ENCODE measurements at places on chromosomes 7 and 10.

DNA sequence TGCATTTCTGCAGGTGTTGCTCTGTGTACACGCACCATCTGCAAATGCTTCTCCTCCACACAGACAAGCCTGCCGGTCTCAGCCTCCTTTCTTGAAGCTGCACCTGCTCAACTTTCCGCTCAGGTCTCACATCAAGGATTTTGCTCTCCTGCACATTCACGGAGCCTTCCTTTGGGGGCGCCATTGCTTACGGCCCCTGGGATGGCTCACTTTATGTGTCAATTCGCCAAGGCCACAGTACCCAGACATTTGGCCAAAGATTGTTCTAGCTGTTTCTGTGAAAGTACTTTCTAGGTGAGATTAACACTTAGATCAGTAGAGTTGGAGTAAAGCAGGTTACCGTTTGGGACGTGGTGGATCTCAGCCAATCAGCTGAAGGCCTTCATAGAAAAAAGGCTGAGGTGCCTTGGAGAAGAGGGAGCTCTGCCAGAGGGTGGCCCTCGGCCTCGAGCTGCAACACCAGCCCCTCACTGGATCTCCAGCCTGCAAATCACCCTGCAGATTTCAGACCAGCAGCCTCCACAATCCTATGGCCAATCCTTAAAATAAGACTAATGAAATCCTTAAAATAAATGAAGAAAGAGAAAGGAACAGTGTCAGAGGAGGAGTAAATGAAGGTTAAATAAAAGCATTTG lies 39.9 kb upstream of the PPP2R2D start:
- DNase-seq, result no peak
- no peaks in the 10 kb centered on the region for H3K36me3 ChIP-seq
- no peaks in the 10 kb centered on the region for H3K4me1 ChIP-seq
- no peaks in the 10 kb centered on the region for H3K27me3 ChIP-seq
- no peak overlapping the region for H3K27ac ChIP-seq

- no peaks in the 10 kb centered on the region for H3K36me3 ChIP-seq
- no peaks in the 10 kb centered on the region for H3K4me1 ChIP-seq
- peaks cover 2% of the 10 kb centered on the region for H3K27me3 ChIP-seq
- no peak overlapping the region for H3K27ac ChIP-seq
- no peak for DNase-seq
- H3K4me3 ChIP-seq, result no peak overlapping the region
Measured at GRCh38 chr7:150719960-150720891, 3.8 kb downstream of the GIMAP1 start.

GRCh38 chr7:28291559-28291958 lies 111.0 kb upstream of the JAZF1 start:
- H3K27me3 ChIP-seq, result no peaks in the 10 kb centered on the region
- H3K27ac ChIP-seq, result peak overlapping the region; percentile 26
- DNase-seq, result peak; percentile 92
- H3K4me1 ChIP-seq, result peaks cover 2% of the 10 kb centered on the region
- no peaks in the 10 kb centered on the region for H3K36me3 ChIP-seq

DNA sequence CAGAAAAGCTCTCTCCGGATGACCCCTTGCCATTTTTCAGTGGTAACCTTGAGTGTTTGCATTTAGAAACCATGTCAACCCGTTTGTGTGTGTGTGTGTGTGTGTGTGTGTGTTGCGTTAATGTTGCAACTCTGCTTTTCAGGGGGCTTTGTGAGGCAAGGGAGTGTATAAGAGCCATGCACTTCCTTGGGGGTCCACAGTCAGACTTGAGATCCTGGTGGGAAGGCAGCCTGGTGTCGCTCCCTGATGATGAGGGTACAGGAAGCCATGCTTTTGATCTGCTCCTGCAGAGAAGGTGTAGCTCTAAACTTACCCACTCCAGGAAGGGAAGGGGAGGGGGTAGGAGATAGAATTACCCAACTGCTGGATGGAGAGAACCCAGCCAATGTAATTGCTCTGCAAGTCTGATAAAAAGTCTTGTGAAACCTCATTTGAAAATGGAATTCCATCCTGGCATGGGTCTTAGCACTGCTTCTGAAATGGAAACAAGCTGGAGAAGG lies 10.7 kb downstream of the GRK5 start:
- H3K4me3 ChIP-seq, result no peak overlapping the region
- peaks cover 9% of the 10 kb centered on the region for H3K4me1 ChIP-seq
- no peaks in the 10 kb centered on the region for H3K36me3 ChIP-seq
- no peak for DNase-seq
- H3K27me3 ChIP-seq, result no peaks in the 10 kb centered on the region
- no peak overlapping the region for H3K27ac ChIP-seq

DNA sequence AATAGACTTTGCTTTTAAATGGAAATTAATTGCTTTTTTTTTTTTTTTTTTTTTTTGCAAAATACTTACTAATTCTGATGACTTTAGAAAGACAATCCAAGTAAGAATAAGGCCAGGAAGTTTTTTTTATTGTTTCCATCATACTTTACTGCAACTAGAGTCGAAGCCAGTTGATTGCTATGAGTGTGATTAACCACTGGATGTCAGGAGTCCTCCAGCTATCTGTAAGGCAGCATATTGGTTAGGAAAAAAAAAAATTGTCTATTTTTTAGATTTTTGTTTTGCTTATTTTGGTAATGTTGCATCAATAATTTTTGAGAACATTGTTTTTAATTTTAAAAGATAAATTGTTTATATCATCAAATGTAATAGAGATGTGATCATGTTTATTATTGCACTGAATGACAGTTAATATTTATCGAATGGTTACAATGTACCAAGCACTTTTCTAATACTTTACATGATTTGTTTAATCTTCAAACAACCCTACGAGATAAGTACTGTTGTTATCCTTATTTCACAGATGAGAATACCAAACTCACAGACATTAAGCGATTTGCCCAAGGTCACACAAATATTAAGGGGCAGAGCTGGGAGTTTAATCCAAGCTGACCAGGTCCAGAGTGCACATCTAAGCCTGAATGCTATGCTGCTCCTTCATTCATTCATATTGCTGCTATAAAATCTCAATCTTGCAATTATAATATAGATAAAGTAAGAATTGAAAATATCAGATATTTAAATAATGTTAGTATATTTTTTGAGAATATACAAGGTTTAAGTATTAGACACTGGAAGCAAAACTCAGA lies 19.9 kb upstream of the LMOD2 start:
- no peak overlapping the region for H3K27ac ChIP-seq
- no peaks in the 10 kb centered on the region for H3K36me3 ChIP-seq
- peak; percentile 45 for DNase-seq
- no peak overlapping the region for H3K4me3 ChIP-seq

DNA sequence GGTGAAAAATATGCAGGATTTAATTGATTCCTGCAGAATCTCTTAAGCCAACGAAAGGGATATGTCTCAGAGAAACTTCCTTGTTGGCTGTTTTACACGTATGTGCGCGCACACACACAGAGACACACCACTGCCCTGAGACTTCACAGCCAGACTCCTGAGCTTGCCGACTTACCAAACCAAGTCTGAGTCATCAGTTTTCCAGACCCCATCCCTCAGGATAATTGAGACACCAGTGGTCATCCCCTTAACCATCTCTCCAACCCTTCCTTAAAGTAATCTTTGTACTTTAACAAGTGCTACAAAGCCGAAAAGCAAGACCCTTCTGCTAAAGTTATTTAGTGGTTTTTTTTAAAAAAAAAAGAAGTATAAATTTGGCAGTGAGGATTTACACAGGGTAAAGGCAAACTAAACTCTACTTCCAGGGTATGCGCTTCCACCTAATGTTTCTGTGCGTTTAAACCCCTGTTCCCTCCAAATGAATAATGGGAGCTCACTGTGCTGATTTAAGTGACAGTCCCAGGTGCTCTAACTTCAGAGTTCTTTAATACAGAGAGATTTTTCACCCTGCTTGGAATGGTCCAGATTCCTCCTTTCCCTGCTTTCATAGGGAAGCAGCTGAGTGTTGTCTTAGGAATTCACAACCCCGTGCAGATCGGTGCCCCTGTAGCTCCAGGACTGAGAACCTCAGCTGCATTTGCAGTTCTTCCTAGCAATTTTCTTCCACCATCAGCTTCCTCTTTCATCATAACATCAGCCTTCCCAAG lies 198.5 kb downstream of the INHBA start:
- H3K36me3 ChIP-seq, result no peaks in the 10 kb centered on the region
- H3K27ac ChIP-seq, result no peak overlapping the region

GRCh38 chr7:104971290-104972071 lies 42.5 kb upstream of the KMT2E start:
- H3K36me3 ChIP-seq, result no peaks in the 10 kb centered on the region
- no peaks in the 10 kb centered on the region for H3K4me1 ChIP-seq
- no peak overlapping the region for H3K27ac ChIP-seq
- H3K4me3 ChIP-seq, result no peak overlapping the region
- H3K27me3 ChIP-seq, result no peaks in the 10 kb centered on the region
- DNase-seq, result no peak

DNA sequence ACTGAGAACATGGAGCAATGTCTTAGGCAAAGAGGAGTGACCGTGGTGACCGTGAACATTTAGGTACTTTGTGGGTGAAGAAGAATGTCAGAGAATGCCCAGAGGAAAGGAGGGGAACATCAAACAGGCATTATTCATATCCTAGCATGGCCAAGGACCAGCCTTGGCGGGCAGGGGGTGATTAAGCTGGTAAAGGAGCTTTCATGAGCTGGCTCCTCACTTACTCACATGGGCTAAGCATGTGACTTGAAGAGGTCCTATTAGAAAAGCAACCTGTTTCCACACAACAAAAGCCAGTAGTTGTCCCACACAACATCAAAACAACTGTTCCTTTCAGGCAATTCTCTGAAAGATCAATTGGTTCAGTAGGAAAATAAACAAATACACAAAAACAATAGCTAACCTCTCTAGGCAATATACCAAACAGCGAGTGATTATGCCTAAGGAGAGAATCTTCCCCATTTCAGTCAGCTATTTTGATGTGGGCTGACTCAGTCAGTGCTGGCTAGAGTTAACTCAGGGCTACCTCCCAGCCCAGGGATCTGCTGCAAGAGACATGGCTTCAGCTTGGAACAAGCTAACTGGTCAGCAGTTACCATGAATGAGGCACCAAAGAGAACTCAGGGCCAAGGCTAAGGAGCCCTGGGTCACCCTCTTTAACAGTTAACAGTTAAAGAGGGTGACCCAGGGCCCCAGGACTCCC lies 283.5 kb downstream of the ARHGAP12 start:
- no peak overlapping the region for H3K27ac ChIP-seq
- H3K4me1 ChIP-seq, result no peaks in the 10 kb centered on the region
- H3K4me3 ChIP-seq, result no peak overlapping the region
- H3K27me3 ChIP-seq, result no peaks in the 10 kb centered on the region
- no peak for DNase-seq

- no peaks in the 10 kb centered on the region for H3K27me3 ChIP-seq
- DNase-seq, result peak; percentile 64
- H3K36me3 ChIP-seq, result no peaks in the 10 kb centered on the region
- no peak overlapping the region for H3K27ac ChIP-seq
- no peaks in the 10 kb centered on the region for H3K4me1 ChIP-seq
Measured at GRCh38 chr10:5434017-5434753, 21.8 kb downstream of the NET1 start.

DNA sequence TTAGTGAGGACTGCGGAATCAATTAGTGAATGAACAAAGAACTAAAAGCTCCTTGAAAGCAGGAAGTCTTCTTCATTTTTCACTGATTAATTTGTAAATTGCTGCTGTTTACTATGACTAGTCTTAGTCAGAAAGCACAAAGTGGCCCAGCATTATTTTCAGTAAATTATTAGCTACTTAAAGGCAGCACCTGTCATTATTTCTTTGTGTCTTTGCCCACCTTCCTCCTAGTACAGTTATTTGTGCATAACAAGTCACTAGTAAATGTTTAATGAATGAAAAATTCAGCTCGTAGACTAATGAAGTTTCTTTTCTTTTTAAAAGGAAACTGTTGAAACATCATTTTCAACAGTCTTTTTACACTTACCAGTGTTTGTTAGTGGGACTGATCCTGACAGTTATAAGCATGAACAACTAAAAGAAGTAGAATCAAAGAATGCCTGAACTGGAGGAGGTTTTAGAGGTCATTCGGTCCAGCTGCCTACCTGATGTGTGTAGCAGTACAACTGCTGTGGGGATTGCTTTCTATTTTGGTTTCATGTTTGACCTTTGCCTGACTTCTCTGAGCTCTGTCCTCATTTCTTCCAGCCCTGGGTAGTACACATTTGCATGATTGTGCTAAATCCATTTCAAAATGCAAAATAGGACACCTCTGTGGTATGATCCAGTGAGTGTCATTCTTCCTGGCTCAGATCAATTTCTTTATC lies 140.0 kb upstream of the PHYHIPL start:
- no peaks in the 10 kb centered on the region for H3K36me3 ChIP-seq
- H3K4me3 ChIP-seq, result no peak overlapping the region
- no peak overlapping the region for H3K27ac ChIP-seq
- H3K27me3 ChIP-seq, result no peaks in the 10 kb centered on the region
- no peak for DNase-seq
- H3K4me1 ChIP-seq, result no peaks in the 10 kb centered on the region

DNA sequence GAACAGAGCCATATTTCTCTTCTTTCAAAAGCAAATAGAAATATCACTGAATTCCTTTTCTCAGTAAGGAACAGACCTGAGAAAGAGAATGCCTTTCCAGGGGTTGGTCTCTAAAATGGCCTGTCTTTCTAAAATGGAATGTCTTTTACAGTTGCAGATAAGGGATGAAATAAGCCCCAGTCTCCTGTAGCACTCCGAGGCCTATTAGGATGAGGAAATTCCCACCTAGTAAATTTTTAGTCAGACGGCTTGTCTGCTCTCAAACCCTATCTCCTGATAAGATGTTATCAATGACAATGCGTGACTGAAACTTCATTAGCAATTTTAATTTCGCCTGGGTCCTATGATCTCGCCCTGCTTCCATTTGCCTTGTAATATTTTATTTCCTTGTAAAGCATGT lies 2.9 kb upstream of the EFCAB10 start:
- DNase-seq, result peak; percentile 39
- no peak overlapping the region for H3K27ac ChIP-seq
- no peaks in the 10 kb centered on the region for H3K36me3 ChIP-seq
- H3K27me3 ChIP-seq, result no peaks in the 10 kb centered on the region
- no peaks in the 10 kb centered on the region for H3K4me1 ChIP-seq

GRCh38 chr10:13973742-13974141 lies 357.0 kb downstream of the FRMD4A start:
- no peak for DNase-seq
- no peak overlapping the region for H3K4me3 ChIP-seq
- H3K4me1 ChIP-seq, result peaks cover 8% of the 10 kb centered on the region

GRCh38 chr7:112212571-112212970 lies 6.1 kb downstream of the ZNF277 start:
- H3K27me3 ChIP-seq, result no peaks in the 10 kb centered on the region
- H3K4me3 ChIP-seq, result no peak overlapping the region
- H3K36me3 ChIP-seq, result no peaks in the 10 kb centered on the region
- no peak overlapping the region for H3K27ac ChIP-seq
- H3K4me1 ChIP-seq, result peaks cover 3% of the 10 kb centered on the region

DNA sequence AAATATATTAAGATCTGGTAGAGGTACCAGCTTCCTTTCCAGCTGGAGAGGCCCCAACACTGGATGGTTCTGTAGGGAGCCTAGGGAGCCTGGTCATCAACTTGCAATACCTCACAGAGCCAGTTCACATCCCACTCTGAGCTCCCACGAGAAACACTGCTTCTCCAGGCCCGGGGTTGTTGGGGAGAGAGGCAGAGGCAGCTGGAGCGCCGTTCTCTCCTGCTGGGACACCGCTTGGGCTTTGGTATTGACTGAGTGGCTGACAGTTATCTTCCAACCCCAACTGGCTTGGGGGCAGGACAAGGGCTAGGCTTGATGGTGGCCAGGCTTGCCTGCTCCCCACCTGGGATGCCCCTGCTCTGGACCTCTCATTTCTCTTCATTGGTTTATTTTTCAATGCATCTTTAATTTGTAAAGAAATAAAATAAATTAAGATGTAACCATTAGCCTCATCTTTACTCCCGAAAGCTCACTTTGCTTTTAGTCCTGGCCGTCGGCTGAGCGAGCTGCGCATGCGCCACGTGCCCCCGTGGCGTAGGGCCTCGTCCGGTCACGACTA lies 10.0 kb upstream of the CHCHD1 start:
- no peaks in the 10 kb centered on the region for H3K4me1 ChIP-seq
- H3K27me3 ChIP-seq, result no peaks in the 10 kb centered on the region
- H3K4me3 ChIP-seq, result peak overlapping the region; percentile 75

Data from mesendoderm (in vitro differentiated cells).